ENCODE measurements at places on chromosomes 7 and 10.

DNA sequence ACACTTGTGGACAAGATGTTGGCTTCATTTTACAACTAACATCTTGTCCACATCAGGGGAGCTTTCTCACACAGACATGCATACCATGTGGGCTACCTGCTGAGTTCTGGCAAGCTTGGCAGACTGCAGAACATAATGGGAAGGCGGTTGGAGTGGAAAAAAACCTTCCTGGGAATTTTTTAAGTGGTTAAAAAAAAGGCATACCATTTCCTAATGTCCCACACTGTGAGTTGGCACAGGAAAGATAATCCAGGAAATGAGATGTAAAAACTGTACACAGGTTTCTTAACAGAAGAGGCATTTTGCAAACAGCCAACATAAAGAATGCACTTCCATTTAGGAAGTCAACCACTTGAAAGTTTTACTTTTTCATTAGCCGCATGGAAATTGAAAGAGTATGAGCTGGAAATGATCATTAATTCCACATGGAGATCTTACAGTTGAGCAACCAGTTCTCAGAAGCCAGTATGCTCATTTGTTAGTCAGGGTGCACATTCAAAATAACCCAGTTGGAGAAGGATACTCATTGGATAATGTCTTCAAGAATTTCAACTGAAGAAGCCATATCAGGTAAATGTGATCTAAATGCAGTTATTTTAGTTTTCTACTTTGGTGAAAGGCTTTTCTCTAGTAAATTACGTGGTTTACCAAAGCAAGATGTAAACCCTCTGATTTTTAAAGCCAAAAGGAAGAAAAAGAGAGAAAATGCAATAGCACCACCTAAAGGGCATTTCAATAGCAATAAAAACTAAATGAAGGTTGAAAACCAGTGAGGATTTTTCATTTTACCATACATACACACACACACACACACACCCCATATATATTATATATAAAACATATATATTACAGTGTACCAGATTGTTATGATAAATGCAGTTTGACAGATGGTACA lies 194.0 kb downstream of the TAX1BP1 start:
- no peaks in the 10 kb centered on the region for H3K36me3 ChIP-seq
- no peaks in the 10 kb centered on the region for H3K27me3 ChIP-seq
- no peak overlapping the region for H3K4me3 ChIP-seq
- no peak for DNase-seq

DNA sequence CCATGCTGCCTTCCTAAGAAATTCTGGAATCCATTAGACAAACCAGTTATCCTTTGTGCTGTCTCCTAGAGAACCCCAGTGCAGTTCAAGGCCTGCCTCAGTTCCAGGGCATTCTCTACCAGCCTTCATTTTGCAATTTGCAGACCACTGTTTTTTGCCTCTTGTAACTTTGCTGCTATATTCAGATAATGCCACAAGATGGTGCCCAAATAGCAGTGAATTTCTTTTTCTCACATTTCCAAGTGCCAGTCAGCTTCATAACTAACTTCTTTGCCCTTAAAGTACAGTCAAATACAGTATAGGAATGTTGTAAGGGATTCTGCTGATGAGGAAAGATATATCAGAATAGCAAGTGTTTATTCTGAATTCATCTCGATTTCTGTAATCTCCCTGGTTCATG lies 25.2 kb downstream of the LOXL4 start:
- no peak overlapping the region for H3K27ac ChIP-seq
- H3K4me1 ChIP-seq, result no peaks in the 10 kb centered on the region
- H3K27me3 ChIP-seq, result no peaks in the 10 kb centered on the region
- no peak overlapping the region for H3K4me3 ChIP-seq
- DNase-seq, result no peak

GRCh38 chr10:49569031-49569631 lies 30.2 kb upstream of the ERCC6 start:
- H3K4me3 ChIP-seq, result no peak overlapping the region
- H3K27ac ChIP-seq, result peak overlapping the region; percentile 46
- H3K27me3 ChIP-seq, result no peaks in the 10 kb centered on the region

- H3K27me3 ChIP-seq, result no peaks in the 10 kb centered on the region
- peak; percentile 13 for DNase-seq
- H3K4me3 ChIP-seq, result peak overlapping the region; percentile 17
- H3K27ac ChIP-seq, result no peak overlapping the region
Measured at GRCh38 chr7:54725255-54725654, 33.8 kb downstream of the SEC61G start.

DNA sequence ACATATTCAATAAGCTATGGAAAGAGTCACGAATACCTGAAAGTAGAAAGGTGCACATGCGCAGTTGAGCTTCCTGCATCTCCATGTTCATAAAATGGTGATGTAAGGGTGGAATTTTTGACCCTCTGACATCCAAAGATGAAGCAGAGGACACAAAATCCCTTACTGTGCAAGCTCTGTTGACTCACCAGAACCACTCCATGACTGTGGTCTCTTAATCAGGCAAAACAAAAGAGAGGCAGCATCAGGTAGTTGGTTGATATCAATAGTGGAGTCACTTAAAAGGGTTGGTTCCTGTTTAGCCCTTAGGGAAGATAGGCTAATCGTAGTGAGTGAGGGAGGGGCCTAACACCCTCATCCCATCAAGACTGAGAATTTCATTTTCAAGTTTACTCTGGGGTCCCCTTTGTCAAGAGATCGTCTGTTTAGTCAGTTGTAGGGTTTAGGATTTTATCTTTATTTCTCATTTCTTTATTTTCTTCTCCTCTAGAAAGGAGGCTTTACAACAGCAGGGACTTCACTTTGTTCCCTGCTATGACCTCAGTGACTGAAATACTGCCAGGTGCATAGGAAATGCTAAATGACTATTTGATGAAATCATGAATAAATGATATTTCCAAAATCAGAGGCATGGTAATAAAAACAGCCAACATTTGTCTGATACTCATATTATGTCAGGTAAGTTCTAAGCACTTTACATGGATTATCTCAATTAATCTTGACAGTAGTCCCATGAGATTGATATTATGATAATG lies 98.1 kb downstream of the CD36 start:
- H3K27me3 ChIP-seq, result no peaks in the 10 kb centered on the region
- no peak for DNase-seq
- H3K27ac ChIP-seq, result no peak overlapping the region

- no peak overlapping the region for H3K27ac ChIP-seq
- H3K4me1 ChIP-seq, result no peaks in the 10 kb centered on the region
- no peak overlapping the region for H3K4me3 ChIP-seq
- H3K36me3 ChIP-seq, result no peaks in the 10 kb centered on the region
- no peaks in the 10 kb centered on the region for H3K27me3 ChIP-seq
- no peak for DNase-seq
Measured at GRCh38 chr7:143069912-143070500, 17.9 kb downstream of the OR6V1 start.

GRCh38 chr7:25664593-25664992 lies 436.3 kb upstream of the NPVF start:
- no peak overlapping the region for H3K4me3 ChIP-seq
- H3K27me3 ChIP-seq, result no peaks in the 10 kb centered on the region
- H3K27ac ChIP-seq, result no peak overlapping the region
- no peaks in the 10 kb centered on the region for H3K4me1 ChIP-seq
- H3K36me3 ChIP-seq, result no peaks in the 10 kb centered on the region

GRCh38 chr7:47896809-47897423 lies 51.4 kb downstream of the PKD1L1 start:
- H3K36me3 ChIP-seq, result no peaks in the 10 kb centered on the region
- no peak overlapping the region for H3K4me3 ChIP-seq
- no peaks in the 10 kb centered on the region for H3K27me3 ChIP-seq
- no peaks in the 10 kb centered on the region for H3K4me1 ChIP-seq
- no peak overlapping the region for H3K27ac ChIP-seq

DNA sequence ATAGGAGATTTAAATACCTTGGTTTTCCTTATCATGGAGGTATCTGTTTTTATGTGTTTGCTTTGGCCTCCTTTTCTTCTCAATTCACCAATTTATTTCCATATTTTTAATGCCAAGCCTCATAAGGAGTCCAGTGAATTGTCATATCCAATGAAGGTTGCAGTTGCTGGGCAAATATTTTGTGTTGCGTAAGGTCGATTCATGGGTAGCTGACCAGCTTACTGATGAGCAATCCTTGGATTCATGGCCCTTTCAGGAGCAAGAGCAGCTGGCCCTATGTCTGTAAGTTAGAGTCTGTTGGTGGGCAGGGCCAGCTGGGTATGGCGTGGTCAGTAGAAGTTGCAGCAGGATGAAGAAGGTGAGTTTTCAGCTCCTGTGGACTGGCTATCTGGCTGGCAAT lies 182.9 kb downstream of the PFKFB3 start:
- H3K4me1 ChIP-seq, result no peaks in the 10 kb centered on the region
- DNase-seq, result no peak
- no peak overlapping the region for H3K27ac ChIP-seq

DNA sequence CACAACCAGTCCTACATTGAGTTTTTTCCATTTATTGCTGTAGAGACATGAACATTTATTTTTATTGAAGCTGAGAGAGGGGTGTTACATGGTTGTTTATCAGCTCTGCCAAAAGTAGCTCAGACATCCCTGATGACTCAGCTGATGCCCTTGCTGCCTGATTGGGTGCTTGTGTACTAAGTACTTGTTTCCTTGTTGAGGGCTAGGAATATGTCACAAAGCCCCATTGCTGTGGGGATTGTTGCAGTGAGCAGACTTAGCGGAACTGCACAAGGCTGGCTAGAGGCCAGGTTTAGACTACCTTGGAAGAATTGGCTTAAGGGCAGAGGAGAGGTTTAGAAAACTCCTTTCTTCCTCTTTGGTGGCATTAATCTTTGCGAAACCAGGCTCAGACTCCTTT lies 110.6 kb downstream of the AUTS2 start:
- H3K27ac ChIP-seq, result no peak overlapping the region
- H3K4me1 ChIP-seq, result no peaks in the 10 kb centered on the region
- no peaks in the 10 kb centered on the region for H3K27me3 ChIP-seq
- H3K4me3 ChIP-seq, result no peak overlapping the region
- no peak for DNase-seq
